Stimulated activated CD4-positive, alpha-beta T cell treated with anti-CD3 and anti-CD28 coated beads, TNF-alpha, amount 100 ng/mL, for 4 hours (primary cell): ENCODE measurements at places on chromosomes 16 and 17.

DNA sequence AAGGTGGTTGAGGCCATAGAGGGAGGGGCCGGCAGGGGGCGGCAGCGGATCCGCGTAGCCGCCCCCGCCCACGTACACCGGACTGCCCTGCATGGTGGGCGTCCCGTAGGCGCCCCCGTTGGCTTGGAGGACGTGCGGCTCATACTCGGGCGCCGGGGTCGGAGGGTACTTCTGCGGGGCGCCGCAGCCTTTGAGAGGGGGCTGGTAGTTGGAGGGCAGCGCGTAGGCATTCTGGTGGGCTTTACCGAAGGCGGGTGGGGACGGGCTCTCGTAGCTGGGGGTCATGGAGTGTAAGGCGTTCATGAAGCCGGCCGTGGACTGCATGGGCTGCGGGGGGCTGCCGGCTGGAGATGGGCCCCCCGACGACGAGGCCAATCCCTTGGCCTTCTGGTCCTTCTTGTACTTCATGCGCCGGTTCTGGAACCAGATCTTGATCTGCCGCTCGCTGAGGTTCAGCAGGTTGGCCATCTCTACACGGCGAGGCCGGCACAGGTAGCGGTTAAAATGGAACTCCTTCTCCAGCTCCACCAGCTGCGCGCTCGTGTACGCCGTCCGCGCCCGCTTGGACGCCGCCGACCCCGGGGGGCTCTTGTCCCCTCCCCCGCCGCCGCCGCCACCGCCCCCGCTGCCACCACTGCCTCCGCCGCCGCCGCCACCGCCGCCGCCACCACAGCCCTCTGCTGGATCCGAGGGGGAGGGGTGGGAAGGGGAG lies 5.7 kb upstream of the HOXB2 start:
- DNase-seq: no peak

GRCh38 chr17:67531291-67531690 lies 154.2 kb downstream of the PITPNC1 start:
- no peak for DNase-seq

DNA sequence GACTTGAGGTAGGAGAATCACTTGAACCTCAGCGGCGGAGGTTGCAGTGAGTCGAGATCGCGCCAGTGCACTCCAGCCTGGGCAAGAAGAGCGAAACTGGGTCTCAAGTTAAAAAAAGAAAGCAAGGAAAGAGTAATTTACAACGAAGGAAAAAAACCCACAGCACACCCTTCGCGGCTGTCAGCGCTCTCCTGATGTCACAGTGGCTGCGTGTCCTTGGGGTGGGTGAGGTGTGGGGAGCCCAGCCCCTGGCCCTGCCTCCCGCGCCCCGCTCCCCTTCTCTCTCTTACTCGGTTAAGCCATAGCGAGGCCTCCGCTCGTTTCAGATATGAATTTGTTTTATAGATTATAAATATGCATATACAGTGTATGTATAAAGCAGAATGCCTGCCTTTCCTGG lies 740 bp upstream of the JPT2 start:
- no peak for DNase-seq

GRCh38 chr16:56192635-56192945 lies 1.3 kb downstream of the GNAO1 start:
- DNase-seq: no peak

DNA sequence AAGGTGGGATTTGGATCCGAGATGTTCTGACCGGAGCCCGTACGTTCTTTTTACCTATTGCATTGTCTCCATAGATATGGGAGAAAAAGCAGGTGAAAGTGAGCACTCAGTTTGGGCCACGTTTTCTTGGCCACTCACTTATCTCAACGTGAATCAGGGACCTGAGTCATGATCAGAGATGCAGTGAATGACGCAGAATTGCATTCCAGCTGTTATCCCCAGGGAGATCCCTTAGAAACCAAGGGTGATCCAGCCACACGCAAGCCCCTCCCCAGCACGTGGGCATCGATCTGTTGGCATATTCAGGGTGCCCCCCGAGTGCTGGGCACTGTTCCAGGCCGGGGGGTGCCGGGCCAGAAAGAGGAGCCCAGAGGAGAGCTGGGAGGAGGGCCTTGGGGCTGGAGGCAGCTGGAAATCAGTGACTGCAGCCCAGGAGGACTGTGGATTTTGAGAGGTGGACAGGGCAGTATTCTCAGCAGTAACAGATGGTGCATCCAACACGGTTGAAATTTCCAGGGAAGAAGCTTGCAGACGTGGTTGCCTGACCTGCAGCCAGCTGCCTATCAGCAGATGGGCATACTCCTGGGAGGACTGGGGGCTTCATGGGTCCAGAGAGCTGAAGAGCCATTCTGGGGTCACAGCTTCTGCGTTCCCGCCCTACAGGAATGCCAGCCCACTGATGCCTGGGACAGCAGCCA lies 87.2 kb upstream of the CACNG5 start:
- no peak for DNase-seq

GRCh38 chr17:50696365-50696879 lies 11.3 kb downstream of the ANKRD40 start:
- no peak for DNase-seq

GRCh38 chr16:75308011-75308410 lies 56.6 kb upstream of the BCAR1 start:
- DNase-seq: no peak

DNA sequence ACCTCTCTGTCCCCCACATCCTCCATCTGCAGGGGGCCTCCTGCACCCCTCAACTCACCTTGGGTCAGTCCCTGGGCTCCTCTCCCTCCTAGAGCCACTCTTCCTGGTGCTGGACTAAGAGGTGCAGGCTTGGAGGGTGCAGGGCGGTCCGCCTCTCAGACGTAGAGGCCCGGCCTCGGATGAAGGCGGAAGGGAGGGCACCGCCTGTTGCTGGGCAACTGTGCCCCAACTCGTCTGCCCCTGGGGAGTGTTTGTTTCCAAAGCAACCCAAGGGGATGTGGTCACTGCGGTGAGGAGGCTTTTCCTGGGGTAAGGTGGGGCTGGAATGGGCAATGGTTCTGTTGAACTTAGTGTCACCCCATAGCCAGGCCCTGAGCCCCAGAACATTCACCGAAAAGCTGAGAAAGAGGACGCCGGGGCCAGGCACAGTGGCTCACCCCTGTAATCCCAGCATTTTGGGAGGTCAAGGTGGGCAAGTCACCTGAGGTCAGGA lies at the start of gene C16orf54:
TSS of gene C16orf54 (minus strand) at position 138 of the 493 bp plus-strand sequence. CDS start 1,039 bp downstream, outside the sequence.
- DNase-seq: peak; percentile 77

DNA sequence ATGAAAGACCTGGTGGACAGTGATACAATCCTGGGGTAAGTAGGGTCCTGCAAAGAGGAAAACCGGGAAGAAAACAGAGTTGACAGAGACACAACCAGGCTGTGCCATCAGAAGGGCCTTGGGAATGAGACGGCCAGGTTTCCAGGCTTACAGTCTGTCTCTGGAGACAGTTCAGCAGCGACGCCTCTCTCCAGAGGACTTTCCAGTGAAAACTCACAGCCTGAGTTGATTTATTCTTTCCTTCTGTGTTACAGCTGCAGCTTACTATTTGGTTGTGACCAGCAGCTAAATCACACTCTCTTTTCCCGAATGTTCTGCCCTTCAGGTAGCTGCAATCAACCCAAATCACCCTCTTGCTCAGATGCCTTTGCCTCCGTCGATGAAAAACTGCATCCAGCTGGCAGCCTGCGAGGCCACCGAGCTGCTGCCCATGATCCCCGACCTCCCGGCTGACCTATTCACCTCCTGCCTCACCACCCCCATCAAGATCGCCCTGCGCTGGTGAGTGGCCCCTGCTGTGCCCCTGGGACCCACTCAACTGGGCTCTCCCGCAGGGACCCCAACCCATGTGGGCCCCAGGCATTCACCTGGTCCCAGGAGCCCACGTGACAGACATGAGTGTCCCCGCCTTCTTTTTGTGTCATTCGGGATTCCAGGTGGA lies 209.2 kb downstream of the RPTOR start:
- no peak for DNase-seq

DNA sequence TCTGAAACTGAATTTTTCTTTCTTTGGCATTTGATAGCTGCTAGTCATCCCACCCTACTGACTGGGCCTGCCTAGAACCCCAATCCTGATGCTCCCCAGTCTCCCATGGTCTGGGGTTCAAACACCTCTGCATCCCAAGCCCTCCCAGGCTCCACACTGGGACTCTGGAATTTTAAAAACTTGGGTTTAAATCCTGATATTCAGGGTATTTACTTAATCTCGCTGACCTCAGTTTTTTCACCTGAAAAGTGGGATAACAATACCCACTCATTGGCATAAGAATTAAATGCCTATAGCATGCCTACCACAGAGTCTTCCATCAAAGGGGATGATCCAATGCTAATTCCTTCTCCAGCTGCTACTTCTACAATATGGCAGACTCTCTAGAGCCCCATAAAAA lies 264.4 kb downstream of the NPIPA8 start:
- no peak for DNase-seq

- no peak for DNase-seq
These were observed 28.3 kb upstream of the TEX2 start for GRCh38 chr17:64291268-64291851.

GRCh38 chr17:42472709-42473521 lies 14.2 kb downstream of the ATP6V0A1 start:
- no peak for DNase-seq

DNA sequence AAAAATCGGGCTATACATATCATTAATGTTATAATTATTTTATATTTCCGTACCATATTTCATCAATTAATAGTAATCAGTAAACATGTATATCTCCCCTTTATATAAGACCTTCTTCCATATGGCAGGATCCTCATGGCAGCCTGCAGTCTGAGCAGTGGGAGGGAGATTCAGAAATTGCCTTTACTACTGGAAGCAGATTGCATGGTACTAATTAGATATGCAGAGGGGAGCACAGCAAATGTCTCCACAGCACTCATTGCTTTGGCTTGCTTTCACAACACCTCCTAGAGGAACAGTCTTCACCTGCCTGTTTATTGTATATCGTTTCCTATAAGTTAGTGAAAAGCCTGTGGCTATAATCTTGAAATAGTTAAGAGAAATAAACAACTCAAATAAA lies 585.8 kb upstream of the GOT2 start:
- DNase-seq: no peak

- no peak for DNase-seq
These were observed 203.7 kb downstream of the LGALS9B start for GRCh38 chr17:20263595-20263994.

DNA sequence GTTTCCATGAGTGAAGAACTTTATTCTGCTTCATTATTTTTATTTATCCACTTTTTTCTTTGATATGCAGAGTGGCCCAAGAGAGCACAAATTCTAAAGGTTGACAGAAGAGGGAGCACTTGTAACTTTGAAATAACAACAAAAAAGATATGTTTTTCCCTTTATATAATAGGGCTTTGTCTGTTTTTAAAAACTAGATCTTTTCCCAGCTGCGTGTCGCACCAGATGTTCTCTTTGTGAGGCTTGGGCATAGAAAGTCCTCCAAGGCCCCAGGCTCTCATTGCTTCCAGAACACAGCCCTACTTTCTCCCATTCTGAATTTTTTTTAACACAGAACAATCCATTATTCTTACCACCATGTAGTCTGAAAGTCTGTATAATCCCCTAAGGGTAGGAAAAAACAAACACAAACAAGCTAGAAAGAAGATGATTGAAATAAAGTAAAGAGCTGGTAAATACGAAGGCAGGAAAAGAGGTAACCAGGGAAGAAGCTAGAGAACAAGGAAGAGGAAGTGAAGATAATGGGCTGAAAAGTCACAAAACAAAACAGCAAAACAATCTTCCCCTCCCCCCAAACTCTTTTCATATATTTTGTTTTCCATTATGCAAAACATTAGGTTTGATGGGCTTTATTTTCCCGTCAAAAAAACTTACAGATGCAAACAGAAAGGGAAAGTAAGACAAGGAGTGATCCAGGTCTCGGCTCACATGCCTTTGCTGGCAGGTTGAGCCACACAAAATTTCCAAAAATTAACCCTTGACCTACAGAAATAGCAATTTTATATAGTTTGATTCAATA lies 160.4 kb downstream of the ABCA8 start:
- no peak for DNase-seq

GRCh38 chr17:77374170-77374936 lies 233.6 kb downstream of the SEC14L1 start:
- peak; percentile 50 for DNase-seq

DNA sequence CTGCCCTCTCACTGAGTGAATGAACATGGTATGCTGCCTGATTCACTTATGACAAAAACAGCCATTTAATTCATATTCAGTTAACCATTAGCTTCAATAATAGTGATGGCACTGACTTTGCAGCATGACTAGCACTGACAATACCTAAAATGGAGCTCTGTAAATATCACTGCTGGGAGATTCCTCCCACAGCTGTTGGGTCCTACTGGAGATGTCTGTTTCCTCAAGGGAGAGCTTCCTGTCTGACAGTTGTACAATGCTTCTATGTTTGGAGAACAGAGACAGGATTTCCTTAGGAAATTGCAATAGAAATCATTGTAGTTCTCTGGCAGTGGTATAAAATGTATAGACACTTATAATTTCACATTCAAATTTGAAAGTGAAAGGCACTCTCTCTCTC lies 695.9 kb upstream of the CDH8 start:
- no peak for DNase-seq

DNA sequence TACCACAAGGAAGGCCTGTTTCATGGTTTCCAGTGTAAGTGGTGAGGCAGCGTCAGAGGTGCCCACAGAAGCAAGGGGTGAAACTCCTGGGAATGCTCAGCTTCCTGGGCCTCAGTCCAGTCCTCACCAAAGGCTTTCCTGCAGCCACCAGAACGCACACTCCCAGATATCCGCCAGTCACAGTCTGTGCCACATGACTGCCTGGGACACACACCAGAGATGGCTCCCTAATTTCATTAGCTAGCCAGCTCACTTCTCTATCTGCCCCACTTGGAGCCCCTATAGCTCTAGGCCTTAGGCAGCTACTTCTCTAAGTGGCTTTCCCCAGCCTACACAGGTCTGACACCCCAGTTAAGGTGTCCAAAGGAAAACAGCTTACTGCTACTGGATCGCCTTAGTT lies 77.0 kb downstream of the CYTH1 start:
- no peak for DNase-seq

DNA sequence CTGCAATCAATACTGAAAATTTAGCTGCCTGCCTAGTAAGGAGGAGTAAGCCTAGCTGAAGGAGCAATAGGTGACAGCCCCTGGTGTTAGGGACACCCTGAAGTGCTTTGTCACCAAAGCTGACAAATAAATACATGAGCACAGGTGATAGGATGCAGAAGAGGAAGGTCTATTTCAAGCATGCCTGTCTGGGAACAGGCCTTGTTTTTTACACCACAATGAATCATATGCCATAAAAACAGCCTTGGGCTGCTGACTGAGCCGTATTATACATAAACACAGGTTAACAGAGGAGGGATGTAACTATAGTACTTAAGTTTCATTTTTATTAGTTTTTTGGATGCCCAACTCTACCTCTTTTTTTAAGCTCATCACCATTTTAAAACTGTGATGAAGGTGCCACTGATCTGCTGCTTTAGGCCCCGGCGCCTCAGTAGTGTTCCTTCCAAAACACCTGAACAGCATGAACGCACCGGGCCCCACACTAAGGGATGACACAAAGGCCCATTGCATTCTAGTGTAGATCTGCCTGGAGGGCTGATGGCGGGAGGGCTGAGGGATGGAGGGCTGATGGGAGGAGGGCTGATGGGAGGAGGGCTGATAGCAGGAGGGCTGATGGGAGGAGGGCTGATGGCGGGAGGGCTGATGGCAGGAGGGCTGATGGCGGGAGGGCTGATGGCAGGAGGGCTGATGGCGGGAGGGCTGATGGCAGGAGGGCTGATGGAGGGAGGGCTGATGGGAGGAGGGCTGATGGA lies 150.3 kb downstream of the AATF start:
- no peak for DNase-seq

GRCh38 chr16:57475711-57476339 lies 10.5 kb downstream of the DOK4 start:
- DNase-seq: no peak

- DNase-seq: no peak
These were observed 9.1 kb upstream of the ARL2BP start for GRCh38 chr16:57236022-57236350.
